ENCODE measurements at places on chromosomes 7 and 10.

GRCh38 chr7:139456511-139456910 is 27.0 kb downstream of the KLRG2 start:
- no peak for DNase-seq

GRCh38 chr7:35694161-35694783 is 663 bp downstream of the HERPUD2 start:
- DNase-seq = no peak

GRCh38 chr10:52757773-52758172 is 14.8 kb downstream of the MBL2 start:
- no peak for DNase-seq

DNA sequence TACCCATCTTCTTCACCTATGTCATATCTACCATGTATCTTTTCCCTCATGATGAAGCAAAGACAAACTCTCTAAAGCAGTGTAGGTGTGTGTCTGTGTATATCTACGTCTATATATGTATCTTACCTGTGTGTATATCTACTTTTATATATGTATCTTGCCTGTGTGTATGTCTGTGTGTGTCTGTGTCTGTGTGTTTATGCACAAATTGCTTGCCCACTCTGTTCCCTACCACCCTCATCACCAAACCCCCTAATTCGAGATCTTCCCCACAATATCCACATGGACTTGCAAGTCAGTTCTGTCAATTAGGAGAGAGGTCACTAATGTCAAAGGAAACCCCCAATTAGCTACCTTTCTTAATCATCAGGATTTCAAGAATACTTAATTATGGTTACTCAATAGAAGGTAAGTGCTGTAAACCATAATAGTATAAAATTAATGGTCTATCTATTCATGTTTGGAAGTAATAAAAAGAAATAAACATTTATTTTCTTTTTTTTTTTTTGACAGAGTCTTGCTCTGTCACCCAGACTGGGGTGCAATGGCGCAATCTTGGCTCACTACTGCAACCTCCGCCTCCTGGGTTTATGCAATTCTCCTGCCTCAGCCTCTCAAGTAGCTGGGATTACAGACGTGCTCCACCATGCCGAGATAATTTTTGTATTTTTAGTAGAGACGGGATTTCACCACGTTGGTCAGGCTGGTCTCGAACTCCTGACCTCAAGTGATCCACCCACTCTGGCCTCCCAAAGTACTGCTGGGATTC is 43.6 kb downstream of the ANKRD61 start:
- DNase-seq = peak; percentile 49

DNA sequence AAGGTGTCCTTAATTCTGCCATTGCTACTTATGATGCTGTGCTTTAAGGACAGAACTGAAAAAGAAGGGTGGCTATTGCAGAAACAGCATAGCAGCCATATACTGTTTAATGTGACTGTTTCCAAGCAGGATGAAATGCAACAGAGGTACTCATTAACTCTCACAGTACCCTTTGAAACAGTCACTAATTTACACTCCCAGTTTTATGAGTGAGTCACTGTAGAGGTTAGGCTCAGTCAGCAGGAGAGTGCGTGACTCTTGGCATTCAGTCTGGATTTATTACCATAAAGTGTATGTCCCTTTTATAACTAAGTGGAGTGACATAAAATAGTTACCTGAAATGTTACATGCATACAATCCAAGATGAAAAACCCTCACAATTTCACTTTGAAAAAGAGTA is 27.7 kb downstream of the ALDH18A1 start:
- DNase-seq = no peak

DNA sequence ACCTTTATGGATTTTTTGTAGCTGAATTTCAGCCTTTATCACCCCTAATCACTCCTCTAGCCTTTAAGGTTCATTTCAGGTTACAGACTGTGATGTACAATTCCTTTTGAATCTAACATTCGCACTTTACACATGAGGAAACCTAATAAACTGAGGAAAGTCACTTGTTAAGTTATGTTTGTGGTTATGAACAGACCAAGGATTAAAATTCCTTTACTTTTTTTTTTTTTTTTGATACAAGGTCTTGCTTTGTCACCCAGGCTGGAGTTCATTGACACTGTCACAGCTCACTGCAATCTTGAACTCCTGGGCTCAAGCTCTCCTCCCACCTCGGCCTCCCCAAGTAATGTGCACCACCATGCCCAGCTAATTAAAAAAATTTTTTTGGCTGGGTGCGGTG is 3.6 kb downstream of the MCU start:
- DNase-seq = no peak

DNA sequence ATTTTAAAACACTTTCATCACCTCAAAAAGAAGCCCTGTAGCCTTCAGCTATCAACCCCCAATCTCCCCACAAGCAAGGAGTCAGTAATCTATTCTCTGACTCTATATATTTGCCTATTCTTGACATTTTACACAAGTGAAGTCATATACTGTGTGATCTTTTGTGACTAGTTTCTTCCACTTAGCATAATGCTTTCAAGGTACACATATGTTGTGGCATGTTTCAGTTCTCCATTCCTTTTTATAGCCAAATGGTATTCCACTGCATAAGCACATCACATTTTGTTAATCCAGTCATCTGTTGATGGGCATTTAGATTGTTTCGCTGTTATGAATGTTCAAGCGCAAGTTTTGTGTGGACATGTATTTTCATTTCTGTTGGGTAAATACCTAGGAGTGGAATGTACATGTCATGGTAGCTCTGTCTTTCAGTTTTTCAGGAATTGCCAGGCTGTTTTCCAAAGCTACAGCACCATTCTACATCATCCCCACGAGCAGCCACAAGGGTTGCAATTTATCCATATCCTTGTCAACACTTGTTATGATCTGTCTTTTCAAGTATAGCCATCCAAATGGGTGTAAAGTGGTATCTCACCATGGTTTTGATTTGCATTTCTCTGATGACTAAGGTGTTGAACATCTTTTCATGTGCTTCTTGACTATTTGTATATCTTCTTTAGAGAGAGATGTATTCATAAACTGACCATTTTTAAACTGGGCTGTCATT is 405.6 kb downstream of the KCNMA1 start:
- no peak for DNase-seq

GRCh38 chr10:76572021-76572420 is 1065.6 kb downstream of the KCNMA1 start:
- no peak for DNase-seq

GRCh38 chr7:34756691-34757090 is 98.7 kb downstream of the NPSR1 start:
- no peak for DNase-seq

DNA sequence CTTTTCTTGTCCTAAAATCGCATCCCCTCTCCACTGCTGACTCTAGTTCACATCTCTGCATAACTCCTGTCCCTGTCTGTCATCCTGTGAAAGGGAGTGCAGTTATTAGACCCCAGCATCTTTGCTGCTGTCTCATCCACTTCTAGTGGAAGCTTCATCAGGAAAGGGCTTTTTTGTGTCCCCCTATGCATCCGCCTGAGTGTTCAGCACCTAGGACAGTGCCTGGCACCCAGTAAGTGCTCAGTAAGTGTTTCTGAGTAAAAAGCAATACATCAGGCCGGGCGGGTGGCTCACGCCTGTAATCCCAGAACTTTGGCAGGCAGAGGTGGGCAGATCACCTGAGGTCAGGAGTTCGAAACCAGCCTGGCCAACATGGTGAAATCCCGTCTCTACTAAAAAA is 211.8 kb upstream of the FOXK1 start:
- DNase-seq = no peak

DNA sequence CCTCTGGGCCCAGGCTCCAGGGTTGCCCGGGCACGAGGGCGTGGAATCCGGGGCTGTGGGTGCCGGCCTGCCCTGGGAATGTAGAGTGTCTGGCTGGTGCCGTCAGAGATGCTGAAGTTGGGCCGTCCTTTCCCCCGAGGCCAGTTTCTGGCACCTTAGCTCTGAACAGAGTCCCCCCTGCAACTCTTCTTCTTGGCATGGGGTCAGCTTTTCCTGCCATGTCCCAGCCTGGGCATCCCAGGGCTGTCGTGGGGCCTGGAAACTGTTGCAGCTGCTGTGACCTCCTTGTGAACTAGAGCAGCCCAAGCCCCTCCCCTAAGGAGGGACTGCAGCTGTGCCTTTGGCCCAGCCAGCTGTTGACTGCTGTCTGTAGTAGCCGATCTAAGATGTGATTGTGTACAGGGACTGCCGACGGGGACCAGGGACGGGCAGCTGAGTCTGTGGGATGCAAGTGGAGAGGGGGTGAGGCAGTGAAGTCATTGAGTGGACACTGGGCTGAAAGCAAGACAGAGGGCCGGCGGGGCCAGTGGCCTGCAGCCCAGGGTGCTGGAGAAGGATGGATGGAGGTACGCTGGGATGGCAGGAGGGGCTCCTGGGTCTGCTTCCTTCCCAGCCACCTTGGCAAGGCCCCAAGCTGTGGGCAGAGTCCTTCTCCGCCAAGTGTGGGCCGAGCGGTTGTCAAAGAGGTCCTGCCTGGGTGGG is 35.8 kb downstream of the GBX1 start:
- DNase-seq = no peak

DNA sequence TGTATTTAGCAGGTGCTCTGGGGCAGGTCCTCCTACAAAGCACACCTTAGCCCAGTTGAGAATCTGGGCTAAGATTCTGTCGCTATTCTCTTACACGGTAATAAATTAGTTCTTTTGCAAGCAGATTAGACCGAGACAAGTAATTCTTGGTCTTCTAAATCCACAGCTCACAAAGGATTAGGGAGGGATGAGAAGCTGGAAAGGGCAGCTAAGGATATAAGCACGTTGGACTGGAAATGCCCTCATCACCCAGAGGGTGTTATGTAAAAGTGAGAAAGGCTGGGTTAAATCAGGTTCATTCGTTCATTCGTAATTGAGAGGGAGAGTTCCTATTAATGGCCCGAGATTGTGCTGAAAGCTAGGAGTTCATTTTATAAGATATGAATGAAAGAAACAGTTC is 41.8 kb downstream of the PFKFB3 start:
- no peak for DNase-seq

GRCh38 chr10:103610083-103610472 is 116.6 kb downstream of the NEURL1 start:
- DNase-seq = no peak

DNA sequence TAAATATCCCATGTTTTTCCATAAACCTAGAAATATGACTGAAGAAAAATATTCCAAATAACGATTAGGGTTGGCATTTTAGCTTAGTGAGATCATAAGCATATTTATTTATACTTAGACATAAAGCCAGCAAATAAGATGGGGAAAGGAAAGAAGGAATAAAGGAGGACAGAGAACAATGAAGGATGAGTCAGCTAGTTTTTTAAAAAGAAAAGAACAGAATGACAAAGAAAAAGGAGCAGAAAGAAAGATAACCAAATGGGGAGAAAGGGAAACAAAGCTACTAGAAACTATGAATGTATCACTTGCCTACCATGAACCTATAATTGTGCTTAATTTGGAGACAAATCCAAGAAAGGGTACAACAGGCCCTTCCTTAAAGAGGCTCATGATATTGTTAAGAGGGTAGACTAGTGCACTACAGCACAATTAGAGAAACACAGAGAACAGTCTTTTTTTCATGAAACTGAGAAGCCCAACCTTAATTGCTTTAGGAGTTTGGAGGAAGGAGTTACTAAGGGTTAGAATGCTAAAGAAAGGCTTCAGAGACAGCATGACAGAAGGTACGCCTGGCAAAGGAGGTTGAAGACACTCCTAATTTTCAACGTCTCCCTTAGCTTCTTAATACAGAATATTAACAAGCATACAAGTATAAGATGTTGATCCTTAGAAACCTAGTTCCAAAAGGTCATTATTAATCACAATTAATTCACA is 23.9 kb downstream of the HERPUD2 start:
- no peak for DNase-seq

GRCh38 chr7:100682228-100682741 is 8.7 kb downstream of the GNB2 start:
- no peak for DNase-seq

- DNase-seq = no peak
Observed at GRCh38 chr7:54615-55014, 137.8 kb upstream of the FAM20C start.

DNA sequence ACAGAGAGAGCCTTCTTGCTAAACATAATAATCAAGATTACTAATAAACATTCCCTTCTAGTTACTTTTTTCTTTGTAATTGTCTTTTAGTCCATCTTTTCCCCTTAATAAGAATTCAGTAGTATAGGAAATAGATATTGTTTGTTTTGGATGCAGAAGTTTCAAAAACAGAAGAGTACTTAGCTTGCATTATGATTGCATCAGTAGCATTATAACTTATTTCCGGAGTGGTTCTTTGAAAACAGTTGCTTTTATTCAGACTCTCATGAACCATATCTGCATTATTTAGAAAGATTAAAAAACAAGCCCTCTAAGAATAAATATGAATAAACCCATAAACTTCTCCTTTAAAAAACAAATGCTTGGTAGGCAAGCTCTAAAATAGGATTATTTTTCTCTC is 34.0 kb upstream of the DKK1 start:
- DNase-seq = no peak

DNA sequence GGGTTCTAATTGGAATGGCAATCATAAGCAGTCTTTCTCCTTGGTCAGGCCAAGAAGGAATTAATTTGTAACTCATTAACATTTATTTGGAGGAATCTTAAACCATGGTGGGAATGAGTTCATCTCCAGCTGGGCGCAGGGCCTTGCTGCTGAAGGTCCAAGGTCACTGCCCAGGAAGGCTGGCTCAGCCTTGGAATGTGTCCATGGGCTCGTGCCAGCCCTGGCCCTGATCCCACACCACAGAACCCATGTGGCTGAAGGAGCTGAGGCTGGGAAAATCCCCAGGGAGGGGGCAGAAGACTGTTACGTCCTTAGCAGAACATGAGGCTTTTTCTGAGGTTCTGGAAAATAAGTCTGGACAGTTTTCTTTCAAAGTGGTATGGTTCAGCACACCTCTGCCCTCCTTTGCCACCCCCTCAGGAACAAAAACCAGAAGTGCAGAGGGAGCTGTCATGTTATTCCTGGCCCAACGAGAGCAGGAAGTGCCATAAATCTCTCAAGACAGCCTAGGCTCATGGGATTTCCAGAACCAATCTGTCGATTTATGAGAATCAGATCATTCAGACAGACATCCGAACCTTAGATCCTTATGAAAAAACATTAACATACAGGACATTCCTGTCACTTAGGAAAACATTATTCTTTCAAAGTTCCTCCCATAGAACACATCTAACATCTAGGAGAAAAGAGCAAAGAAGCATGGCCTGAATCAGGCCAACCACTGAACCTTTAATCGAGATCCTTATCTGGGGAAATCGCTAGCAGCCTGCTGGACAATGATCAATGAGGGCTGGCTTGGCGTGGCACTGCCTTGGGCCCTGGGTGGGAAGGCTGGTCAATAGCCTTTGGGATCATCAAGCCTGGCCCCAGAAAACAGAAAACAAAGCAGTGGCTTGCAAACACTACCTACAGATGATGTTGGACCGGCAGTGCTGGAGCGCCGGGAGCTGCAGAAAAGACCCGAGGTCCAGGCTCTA is 134.3 kb downstream of the TAX1BP1 start:
- no peak for DNase-seq

GRCh38 chr10:21355591-21356011 is 169.9 kb downstream of the SKIDA1 start:
- no peak for DNase-seq

DNA sequence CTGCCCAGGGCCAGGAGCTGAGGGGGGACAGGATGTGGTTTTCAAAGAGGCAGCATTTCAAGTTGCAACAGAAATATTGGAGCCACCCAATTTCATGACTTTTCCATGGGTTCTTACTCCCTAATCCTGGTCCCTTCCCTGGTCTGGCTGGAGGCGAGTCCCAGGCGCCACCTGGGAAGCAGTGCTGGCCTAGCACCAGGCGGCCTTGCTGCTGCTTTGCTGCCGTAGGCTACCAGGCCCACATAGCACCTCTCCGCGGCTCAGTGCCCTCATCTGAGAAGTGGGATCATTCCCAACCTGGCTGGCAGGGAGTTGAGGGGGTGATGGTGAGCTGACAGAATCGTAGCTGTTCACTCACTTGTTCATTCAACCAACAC is 33.7 kb downstream of the ZMIZ1 start:
- no peak for DNase-seq
